Activated CD4-positive, CD25-positive, alpha-beta regulatory T cell treated with anti-CD3 and anti-CD28 coated beads, Interleukin-2, amount 50 U/mL, for 72 hours (primary cell): ENCODE measurements at places on chromosomes 4 and X.

- no peak for DNase-seq
Observed at GRCh38 chr4:184816962-184817361, 8.8 kb downstream of the ACSL1 start.

DNA sequence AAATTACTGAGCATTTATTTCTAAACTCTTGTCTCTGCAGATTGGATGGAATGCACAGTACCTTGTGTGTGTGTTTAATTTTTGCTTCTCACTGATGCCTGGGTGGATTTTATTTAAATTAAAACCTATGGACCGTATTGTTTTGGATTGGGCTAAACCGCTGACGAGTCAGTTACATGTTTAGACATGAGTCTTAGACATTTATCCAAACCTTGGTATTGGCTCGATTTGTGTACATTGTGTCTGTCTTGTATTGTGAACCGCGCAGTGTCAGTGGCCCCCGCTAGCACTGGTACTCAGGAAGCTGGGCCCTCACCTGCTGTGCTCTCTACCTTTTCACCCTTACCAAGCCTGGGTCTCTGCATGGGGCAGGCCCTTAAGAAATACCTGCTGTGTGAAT, 40.8 kb upstream of the TADA2B start:
- DNase-seq, result no peak

DNA sequence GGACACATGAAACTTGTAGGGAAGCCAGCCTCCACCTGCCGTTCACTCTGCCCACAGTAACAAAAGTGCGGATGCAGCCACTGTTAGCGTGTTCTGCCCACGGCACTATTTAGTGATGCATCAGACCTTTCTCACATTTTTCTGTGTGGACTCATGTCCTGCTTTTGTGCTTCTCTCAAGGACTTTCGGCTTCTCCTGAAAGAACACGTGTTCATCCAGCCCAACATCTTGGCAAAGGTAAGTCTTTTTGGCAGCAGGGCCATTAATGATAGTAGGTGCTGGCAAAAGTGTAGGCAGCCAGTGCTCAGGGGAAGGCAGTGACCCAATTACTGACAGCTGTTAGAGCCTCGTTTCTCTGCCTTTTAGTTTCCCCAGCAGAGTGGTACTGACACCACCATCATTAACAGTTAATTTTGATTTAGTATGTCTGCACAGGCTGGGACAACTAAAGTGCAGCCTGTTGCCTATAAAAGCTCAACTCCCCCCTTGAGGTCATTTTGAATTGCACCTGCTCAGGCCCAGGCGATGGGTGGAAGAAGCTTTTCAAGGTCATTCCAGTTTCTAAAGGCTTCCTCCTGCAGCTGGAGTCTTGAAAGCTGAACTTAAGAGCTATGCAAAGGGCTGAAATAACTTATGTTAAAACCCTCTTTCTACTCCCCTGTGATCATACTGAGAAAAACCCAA, 54.5 kb upstream of the HPSE start:
- no peak for DNase-seq

- no peak for DNase-seq
Observed at GRCh38 chr4:93384887-93385286, 443.7 kb upstream of the ATOH1 start.

- DNase-seq, result no peak
Observed at GRCh38 chr4:16253127-16253960, 27.1 kb upstream of the TAPT1 start.

GRCh38 chr4:150115851-150116250, 37.6 kb downstream of the DCLK2 start:
- DNase-seq, result no peak

GRCh38 chrX:118862091-118862490, 38.5 kb downstream of the ZCCHC12 start:
- DNase-seq, result no peak

- DNase-seq, result no peak
Observed at GRCh38 chrX:57155171-57155570, 18.0 kb upstream of the SPIN2A start.

DNA sequence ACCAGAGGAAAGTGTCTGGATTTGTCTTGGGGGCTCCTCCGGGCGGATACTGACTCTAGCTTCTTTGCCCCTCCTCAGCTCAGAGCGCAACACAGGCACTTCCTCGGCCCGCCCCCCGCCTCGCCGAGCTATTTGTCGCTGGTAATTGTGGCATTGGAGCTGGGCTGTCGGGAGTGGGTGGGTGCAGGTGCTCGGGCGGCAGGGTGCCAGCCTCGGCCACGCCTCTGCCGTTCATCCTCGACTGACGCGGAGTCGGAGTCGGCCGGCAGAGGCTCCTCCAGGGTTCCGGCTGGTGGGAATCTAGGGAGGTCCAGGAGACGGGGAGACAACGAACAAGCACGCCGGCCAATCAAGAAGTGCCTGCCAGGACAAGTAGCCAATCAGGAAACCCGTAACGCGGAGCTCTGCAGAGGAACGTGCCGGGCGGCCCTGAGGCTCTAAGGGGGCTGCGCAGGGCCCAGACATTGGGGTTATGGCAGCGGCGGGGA, 3.9 kb upstream of the SYN1 start:
- DNase-seq, result no peak

- no peak for DNase-seq
Observed at GRCh38 chrX:21799767-21800166, 39.6 kb upstream of the MBTPS2 start.

DNA sequence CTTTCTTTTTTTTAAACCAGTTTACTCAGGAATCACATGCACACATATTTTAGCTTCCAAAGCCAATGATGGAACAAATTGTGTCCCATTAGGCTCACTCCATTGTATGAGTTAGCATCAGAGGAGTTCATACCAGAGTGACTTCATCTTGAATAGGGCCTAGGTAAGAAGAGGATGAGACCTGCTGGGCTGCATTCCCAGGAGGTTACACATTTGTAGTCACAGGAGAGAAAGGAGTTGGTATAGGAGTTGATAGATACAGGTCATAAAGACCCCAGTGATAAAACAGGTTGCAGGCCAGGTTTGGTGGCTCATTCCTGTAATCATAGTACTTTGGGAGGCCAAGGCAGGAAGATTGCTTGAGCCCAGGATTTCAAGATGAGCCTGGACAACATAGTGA, 9.3 kb downstream of the PDGFRA start:
- no peak for DNase-seq

- peak; percentile 9 for DNase-seq
Observed at GRCh38 chr4:8818063-8818881, 53.4 kb downstream of the HMX1 start.

GRCh38 chr4:2321279-2322196, 59.6 kb upstream of the MXD4 start:
- DNase-seq, result no peak

GRCh38 chrX:29043746-29044145, 456.5 kb downstream of the IL1RAPL1 start:
- DNase-seq, result no peak

GRCh38 chrX:40152741-40153344, 55.1 kb upstream of the BCOR start:
- no peak for DNase-seq

GRCh38 chrX:83535417-83536196, 27.5 kb downstream of the POU3F4 start:
- DNase-seq, result no peak

- DNase-seq, result no peak
Observed at GRCh38 chr4:84892950-84893349, 73.5 kb downstream of the WDFY3 start.

GRCh38 chr4:112253382-112254000, 21.9 kb downstream of the AP1AR start:
- DNase-seq, result no peak

- no peak for DNase-seq
Observed at GRCh38 chrX:150316564-150316963, 46.6 kb upstream of the MAMLD1 start.

- peak; percentile 38 for DNase-seq
Observed at GRCh38 chrX:119273420-119274192, 37.5 kb downstream of the PGRMC1 start.

DNA sequence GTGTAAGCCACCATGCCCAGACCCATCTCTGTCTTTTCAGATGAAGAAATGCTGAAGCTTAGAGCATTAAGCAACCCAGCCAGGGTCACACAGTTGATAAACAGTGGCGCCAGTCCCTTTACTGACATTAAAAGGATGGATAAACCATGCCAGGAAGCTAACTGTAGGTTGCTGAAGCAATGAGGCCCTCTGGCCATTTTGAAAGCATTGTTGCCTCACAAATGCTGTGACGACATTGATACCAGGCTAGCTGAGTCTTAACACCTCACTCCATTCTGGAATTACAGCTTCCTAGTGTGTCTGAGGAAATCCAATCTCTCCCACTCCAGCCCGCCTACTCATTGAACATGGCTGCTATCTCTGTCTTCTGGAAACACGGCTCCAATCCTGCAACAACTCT, 89.7 kb downstream of the LNX1 start:
- no peak for DNase-seq

DNA sequence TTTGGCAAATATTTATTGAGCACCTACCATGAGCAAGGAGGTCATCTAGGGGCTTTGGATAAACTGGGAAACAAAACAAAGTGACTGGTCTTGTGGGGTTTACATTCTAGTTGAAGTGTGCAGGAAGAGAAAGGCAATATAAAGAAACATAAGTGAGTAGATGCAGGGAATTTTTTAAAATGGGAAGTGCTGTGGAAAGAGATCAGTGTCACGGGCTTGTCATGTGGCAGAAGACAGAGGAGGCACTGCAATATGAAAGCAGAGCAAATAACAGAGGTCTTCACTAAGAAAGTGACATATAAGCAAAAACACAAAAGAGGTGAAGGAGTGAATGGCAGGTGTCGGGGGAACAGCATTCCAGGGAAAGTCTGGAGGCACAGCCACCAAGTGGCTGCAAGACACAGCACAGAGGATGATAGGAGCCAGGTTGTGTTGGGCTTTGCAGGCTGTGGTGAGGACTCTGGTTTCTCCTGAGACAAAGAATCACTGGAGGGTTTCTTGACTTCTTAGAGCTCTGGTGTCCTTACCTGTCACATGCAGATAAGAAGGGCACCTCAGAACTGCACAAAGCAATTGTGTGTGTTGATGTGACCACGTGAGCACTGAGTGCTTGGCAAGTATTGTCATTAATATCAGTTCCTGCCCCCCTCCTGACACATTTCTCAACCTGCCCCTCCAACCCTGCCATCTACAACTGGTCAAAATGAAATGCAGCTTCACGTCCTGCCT, 143.5 kb downstream of the TSPAN5 start:
- no peak for DNase-seq

GRCh38 chrX:68684291-68684918, 36.9 kb downstream of the STARD8 start:
- DNase-seq, result no peak
